ENCODE measurements at places on chromosomes 5 and 9.

DNA sequence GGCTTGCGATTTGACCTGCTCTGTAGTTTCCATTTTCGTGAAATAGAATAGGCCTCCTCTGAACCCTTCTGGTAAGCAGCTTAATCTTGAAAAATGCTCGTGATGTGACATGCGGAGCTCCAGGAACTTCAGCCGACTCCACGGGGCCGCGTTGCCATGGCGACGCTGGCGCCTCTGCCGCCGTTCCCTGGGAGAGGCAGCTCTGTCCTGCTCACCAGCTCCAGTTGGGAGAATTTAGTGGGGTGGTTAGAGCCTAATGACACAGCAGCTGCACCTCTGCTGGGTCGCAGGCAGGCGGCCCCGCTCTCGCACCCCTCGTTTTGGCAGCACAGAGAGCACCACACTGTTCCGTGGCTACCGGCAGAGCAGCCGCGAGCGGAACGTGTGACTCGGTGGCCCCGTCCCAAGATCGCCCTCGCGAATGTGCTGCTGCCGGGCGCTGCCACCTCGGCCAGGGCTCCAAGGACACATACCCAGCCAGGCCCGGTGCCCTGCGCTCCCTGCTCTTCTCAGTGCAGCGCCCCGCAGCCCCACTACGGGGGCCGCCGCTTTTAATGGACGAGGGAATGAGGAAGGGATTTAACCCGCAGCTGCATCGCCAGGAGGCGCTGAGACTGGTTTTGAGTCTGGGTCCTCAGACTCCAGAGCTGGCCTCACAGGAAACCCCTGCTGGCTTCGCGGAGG lies 131.2 kb upstream of the LMX1B start:
- no peak for DNase-seq

DNA sequence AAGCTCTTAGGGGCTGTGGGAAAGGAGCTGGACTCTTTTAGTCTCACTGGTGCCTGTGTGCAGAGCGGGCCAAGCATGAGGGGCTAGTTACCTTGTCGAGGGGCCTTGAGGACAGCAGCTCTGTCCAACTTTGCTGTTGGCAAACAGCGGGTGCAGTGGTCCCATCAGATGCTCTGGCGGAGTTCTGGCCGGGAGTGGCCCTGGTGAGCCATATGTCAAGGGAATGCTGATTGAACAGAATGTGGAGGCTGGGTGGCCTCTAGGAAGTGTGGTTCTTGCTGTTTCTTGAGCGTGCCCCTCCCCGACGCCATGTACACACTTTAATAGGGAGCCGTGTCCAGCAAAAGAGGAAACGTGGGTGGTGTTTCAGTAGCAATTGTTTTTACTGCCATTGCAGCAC lies 3.6 kb upstream of the ADAMTS2 start:
- DNase-seq, result no peak

DNA sequence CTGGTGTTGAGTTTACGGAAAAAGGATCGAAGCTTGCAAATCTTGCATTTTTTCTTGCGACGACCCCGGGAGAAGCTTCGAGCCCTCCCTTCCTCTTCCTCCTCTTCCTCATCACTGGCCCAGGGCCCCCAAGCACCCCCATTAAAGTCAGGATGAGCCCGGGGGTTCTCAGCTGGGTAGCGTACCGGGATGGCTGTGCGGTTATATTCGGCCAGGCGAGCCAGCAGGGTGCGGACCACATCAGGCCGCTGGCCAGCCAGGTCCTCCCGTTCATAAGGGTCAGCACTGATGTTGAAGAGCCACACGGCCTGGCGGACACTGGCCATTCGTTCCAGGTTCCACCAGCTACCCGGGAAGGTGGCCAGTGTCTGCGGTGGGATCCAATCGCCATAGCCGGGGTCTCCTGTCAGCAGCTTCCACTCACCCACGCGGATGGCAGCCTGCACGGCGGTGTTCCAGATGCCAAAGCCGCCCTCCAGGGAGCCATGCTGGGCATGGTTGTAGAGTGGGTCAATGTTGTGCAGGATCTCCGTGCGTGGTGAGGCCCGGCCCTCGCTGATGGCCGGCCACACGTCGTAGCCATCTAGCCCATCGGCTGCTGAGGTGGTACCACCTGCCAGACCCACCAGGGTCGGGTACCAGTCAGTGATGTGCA lies 5.3 kb downstream of the ARSI start:
- no peak for DNase-seq

DNA sequence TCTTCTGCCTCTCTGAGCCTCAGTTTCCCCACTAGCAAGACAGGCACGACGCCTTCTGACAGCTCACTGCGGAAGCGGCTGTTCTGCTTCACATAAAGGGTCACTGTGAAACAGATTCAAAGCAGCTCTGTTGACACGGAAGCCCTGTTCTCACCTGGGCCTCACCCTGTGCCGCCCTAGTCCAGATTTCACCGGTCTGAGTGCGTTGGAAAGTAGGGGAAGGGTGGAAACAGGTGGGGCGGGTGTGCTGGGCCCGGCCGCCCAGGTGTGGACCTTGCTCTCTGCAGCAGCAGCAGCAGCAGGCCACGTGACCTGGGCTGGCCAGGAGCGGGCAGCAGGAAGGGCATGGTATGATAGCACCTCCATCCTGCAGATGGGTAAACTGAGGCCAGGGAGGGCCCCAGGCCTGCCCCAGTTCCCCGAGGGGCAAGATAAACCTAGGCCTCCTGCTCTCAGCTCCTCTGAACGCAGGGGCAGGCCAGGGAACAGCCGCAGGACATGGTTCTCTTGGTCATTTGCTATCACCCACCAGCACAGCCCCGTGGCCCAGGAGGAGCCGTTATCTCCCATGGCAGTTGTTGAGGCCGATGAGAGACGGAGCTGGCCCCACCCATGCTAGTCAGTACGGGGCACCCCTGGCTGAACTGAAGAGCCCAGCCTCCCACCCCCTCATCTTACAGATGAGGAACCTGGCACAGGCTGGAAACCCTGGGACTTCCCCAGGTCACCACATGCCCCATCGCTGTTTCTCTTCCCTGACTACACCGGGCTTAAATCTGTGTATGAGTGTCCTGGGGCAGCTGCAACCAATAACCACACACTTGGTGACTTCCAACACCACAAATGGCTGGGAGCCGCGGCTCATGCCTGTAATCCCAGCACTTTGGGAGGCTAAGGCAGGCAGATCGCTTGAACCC lies 12.1 kb downstream of the PTGES2 start:
- DNase-seq, result peak; percentile 96

DNA sequence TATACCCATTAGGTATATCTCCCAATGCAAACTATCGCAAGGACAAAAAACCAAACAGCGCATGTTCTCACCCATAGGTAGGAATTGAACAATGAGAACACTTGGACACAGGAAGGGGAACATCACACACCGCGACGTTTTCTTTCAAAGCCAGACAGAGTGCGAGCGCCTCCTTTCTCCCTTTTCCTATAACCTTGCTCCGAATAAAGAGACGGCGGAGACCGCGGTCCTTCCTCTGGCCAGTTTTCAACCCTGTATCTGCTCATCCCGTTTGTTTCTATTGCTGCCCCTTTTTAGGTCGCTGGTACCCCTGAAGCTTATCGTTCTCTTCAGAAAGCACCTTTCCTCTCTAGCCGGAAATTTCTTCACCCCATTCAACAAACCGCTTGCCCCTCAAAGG lies 1.3 kb downstream of the LVRN start:
- peak; percentile 3 for DNase-seq

- DNase-seq, result no peak
Measured at GRCh38 chr5:65100911-65101631, 332.3 kb downstream of the CWC27 start.

- no peak for DNase-seq
Measured at GRCh38 chr9:75974016-75974766, 83.7 kb downstream of the PCSK5 start.

- peak; percentile 53 for DNase-seq
Measured at GRCh38 chr9:129441852-129442251, 179.0 kb downstream of the C9orf50 start.

DNA sequence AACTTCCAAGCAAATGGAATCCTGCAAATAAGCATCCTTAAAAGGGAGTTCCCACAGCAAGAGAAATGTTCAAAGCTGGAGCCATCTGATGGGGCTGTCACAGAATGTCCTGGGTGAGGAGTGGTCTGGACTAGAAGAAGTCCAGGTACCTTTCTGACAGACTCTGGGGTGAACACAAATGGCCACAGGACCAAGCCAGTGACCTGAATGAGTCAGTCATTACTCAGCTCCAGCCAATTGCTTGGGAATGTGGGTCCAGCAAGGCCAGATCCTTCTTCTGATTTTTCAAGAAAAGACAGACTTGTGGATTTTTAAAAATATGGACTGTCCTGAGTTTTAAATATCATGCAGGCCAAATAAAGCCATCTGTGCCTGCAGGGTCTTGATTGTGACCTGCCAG lies 30.1 kb downstream of the GALNT10 start:
- no peak for DNase-seq

DNA sequence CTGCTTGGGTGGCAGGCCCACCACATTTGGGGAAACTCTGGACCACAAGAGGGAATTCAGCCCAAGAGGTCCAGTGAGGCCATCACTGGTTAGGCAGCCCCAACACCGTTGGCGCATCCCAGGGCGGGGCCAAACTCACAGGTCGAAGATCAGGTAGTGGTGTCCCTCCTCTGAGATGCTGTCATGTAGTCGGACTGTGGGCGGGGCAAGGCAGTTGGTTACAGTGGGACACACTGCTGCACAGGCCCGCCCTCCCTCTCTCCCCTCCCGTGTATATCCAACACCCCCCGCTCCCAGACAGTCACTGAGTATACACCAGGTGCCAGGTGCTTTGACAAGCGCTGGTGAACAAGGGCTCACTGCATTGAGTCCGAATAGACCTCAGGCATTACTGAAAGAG lies 32.1 kb downstream of the CAMK2A start:
- no peak for DNase-seq

DNA sequence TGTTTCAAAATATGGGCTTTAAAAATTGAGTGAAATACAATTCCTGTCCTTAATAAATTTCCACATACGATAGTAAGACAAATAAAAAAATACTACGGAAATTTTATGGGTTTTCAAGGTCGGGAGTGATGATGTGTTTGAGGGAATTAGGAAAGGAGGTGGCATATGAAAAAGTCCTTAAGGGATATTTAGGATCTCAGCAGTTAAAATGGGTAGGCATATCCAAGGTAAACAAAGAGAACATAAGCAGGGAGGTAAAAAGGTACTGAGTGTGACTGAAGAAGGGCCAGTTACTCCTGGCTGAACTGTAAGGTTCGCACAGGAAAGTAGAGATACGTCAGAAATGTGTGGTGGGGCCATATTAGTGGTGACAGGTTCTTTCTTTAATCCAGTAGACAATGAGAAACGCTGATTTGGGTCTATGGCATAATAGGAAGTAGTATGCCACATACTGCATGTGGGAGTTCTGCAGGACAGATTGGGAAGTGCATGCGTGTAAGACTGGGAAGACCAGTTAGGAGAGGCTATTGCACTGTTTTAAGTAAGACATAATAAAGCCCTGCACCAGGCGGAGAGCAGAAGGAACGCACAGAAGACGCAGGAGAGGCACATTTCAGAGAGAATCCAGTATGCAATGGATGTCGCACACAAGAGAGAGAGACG lies 937 bp upstream of the HMGCR start:
- DNase-seq, result no peak

- no peak for DNase-seq
Measured at GRCh38 chr9:16182784-16183183, 629.9 kb downstream of the CCDC171 start.

GRCh38 chr5:92769978-92770377 lies 811.0 kb downstream of the NR2F1-AS1 start:
- DNase-seq, result no peak

DNA sequence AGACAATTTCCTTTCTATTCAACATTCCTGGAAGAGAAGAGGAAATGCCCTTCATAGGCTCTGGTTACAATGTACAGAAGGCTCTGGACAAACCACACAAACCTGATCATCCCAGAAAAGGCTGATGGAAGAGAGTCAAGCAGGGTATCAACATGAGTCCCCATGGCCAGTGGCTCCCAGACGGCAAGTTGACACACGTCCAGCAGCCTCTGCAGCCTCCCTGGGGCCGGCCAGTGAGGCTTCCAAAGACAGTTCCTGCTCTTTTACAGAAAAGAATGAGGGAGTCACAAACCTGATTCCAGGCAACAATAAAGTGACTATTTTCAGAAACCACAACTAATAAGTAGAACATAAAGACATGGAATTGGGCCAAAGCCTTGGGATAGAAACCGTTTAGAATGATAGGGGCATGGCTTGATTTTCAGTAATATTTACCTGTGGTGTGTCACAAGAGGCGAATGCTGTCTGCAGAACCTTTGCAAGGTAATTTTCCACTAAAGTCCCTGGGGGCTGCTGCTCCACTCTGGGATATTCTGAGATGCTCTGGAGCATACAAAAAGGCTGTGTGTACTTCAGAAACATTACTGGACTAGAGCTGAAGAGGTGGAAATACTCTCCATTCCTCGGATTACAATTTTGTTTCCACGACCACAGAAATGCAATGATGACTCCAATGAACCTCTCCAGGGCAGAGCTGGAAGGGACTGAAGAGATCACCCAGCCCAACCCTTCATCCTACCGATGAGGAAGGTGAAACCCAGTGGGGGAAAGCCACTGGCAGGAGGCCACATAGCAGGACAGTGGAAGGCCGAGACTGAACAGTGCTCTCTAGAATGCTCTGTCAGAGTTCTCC lies 10.4 kb downstream of the MED27 start:
- DNase-seq, result no peak

Measured in mucosa of descending colon (tissue), 3 donors.